ENCODE measurements at places on chromosomes 5 and 9.

DNA sequence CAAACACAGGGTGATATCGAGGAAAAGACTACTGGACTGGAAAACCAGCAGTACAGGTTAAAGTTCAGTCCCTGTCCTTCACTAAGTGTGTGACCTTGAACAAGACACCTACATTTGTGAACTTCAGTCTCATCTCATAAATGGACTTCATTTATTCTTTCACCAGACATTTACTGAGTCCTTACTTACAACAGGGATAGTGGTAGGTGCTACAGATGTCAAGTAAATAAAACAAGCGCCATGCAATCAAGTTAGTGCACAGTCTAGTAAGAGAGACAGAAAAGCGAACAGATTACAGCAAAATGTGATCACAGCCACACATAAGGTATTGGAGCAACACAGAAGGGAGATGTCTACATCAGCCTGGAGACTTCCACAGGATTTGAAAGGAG, 413.2 kb downstream of the ACTL7B start:
- DNase-seq, result no peak

- DNase-seq, result no peak
Observed at GRCh38 chr9:134863941-134864820, 16.4 kb upstream of the FCN2 start.

DNA sequence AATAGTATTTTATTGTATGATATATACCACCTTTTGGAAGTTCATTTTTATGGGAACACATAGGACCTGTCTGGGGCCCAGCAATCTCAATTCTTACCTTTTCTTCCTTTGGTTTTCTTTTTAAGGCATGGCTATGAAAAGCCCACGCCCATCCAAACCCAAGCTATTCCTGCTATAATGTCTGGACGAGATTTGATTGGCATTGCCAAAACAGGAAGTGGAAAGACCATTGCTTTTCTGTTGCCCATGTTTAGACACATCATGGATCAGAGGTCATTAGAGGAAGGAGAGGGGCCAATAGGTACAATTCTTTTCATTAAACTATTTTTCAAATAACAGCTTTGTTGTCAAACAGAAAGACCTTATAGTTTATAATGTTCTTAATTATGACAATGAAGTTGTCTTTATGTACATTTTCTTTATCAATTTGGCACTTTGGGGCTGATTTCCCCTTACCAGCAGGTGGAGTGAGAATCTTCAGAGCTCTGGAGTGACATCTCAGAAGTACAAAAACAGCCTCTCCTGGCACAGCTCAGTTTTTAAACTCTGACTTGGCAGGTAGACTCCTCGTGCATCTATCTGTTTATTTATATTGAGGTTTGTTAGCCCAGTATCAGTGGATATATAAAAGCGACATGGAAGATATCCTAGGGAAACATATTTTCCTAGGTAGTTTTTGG, 25.8 kb downstream of the DDX46 start:
- no peak for DNase-seq

GRCh38 chr5:155750101-155750500, 576.9 kb upstream of the SGCD start:
- no peak for DNase-seq

DNA sequence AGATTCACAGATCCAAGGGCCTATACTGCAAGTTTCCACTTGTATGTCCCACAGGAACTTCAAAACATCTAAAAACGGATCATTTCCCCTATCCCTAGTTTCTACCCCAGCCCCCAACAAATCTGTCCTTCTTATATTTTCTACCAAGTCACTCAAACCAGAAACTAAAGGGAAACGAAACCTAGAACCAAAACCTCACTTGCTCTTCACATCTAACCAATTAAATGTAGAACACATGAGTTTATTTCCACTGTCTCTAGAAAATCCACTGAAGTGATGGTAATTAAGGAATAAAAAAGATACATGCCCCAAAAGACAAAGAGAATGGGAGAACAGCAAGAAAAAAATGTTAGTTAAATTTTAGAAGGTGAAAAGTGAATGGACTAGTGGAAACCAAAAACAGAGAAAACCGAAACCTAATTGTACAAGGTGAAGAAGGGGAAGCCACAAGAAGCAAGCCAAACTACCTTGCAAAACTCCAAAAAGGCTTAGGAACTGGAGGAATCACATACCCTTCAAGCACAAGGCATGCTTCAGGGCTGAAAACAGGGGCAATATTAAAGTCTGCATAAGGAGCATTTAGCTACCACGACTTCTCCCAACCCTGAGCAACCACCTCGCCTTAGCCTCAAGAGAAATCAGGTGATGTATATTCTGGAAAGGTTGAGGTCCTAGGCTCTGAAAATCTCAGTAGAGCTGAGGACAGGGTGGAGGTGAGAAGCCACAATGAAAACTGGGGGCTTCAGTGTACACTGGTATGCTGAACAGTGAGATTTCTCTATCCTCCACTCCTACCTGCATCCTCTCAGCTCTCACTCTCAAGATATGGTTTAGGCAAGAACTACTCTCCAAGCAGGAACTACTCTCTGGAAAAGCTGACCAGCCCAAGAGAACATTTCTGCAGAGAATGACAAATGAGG, 11.1 kb downstream of the SMU1 start:
- no peak for DNase-seq

- no peak for DNase-seq
Observed at GRCh38 chr9:106874652-106875051, 11.7 kb downstream of the ZNF462 start.

- no peak for DNase-seq
Observed at GRCh38 chr9:90299968-90300367, 342.7 kb downstream of the DIRAS2 start.
